ENCODE measurements at places on chromosomes 3 and 15. TPM values are rescaled to one million over a fixed set of nuclear protein-coding genes. Genes with fewer than 3 reads are reported as not detected.

Gene CNTN6
- not detected for total RNA-seq

GRCh38 chr3:69542089-69542804, 156.4 kb upstream of the FRMD4B start:
- no peak for DNase-seq

Gene FBXW12
- total RNA-seq: 0.37 TPM

- no peak for DNase-seq
Observed at GRCh38 chr3:196351541-196351940, 13.4 kb upstream of the TM4SF19 start.
